Central memory CD4-positive, alpha-beta T cell (primary cell): ENCODE measurements at places on chromosomes 3 and 15.

DNA sequence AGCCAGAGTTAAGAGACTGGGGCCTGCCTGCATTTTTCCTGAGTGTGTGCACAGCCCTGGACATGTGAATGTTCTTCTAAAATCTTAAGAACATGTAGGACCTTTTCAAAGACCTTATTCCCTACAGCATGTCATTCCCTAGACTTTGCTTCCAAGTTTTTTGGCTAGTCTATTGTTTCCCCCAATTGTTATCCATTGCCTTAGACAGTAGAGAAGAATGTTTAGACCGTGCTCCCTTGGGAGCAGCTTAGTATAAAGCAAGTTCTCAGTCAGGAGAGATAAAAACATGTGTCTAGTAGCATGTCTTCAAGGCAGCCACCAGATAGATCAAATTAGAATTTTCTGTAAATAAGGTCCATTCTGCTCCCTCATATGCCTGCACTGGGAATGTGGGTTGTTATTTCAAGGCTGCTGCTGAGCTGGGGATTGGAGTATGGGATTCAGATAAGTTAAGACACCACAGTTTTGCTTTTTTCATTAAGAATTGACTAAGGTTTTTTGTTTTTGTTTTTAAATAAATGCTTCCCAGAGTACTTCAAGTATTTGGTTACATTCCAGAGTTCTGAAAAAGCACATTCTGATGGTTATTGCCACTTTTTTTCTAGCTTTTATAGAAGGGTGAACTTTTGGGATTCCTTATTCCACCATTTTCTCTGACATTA is 246.7 kb downstream of the RORA start:
- DNase-seq = no peak

- DNase-seq = no peak
Measured at GRCh38 chr3:31252216-31253185, 280.2 kb upstream of the STT3B start.

- no peak for DNase-seq
Measured at GRCh38 chr3:134180761-134181160, 69.9 kb downstream of the RYK start.

- no peak for DNase-seq
Measured at GRCh38 chr3:104673981-104674380, 692.7 kb upstream of the ALCAM start.

GRCh38 chr3:23111797-23112196 is 91.3 kb upstream of the UBE2E2 start:
- DNase-seq = no peak
